Effector memory CD8-positive, alpha-beta T cell (primary cell): ENCODE measurements at places on chromosomes 11 and 22.

GRCh38 chr11:83522911-83523310 is 236.7 kb upstream of the CCDC90B start:
- no peak overlapping the region for H3K4me3 ChIP-seq
- H3K27me3 ChIP-seq: no peaks in the 10 kb centered on the region
- H3K36me3 ChIP-seq: no peaks in the 10 kb centered on the region
- no peak for DNase-seq
- H3K4me1 ChIP-seq: no peaks in the 10 kb centered on the region

GRCh38 chr11:2713094-2713493 is 13.3 kb upstream of the KCNQ1OT1 start:
- H3K27me3 ChIP-seq: peaks cover 21% of the 10 kb centered on the region
- no peaks in the 10 kb centered on the region for H3K36me3 ChIP-seq
- H3K4me1 ChIP-seq: no peaks in the 10 kb centered on the region
- no peak for DNase-seq

- no peak overlapping the region for H3K4me3 ChIP-seq
- H3K36me3 ChIP-seq: peaks cover 74% of the 10 kb centered on the region
- no peak for DNase-seq
- peak overlapping the region; percentile 38 for H3K27ac ChIP-seq
- no peaks in the 10 kb centered on the region for H3K27me3 ChIP-seq
Observed at GRCh38 chr22:35334004-35334403, 34.3 kb downstream of the TOM1 start.

GRCh38 chr11:32821517-32821916 is 8.2 kb upstream of the PRRG4 start:
- H3K36me3 ChIP-seq: no peaks in the 10 kb centered on the region
- H3K27me3 ChIP-seq: peaks cover 9% of the 10 kb centered on the region
- no peak overlapping the region for H3K4me3 ChIP-seq
- no peak overlapping the region for H3K27ac ChIP-seq
- DNase-seq: no peak

DNA sequence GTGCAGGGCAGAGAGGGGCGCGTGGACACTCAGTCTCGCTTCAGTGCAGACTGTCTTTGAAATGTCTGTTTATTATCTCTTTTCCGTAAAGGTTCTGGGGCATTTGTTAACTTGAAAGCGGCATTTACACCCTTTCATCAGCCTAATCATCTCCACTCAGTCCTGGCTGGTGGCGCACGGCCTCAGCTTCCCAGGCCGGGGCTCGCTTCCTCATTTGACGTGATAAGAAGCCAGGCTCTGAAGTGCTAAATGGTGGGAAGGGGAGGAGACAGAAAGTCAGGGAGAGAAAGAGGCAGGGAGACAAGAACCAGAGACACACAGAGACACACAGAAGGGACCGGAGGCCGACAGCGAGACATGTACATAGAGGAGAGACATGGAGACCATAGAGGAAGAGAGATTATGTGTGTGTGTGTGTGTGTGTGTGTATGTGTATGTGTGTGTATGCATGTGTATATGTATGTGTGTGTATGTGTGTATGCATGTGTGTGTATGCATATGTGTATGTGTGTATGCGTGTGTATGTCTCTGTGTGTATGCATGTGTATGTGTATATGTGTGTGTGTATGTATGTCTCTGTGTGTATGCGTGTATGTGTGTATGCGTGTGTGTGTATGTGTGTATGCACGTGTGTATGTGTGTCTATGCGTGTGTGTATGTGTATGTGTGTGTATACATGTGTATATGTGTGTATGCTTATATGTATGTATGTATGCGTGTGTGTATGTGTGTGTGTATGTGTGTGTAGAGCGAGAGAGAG is 101.5 kb downstream of the ST3GAL4 start:
- no peak overlapping the region for H3K4me3 ChIP-seq
- H3K4me1 ChIP-seq: no peaks in the 10 kb centered on the region
- peaks cover 12% of the 10 kb centered on the region for H3K27me3 ChIP-seq
- no peak for DNase-seq

- no peaks in the 10 kb centered on the region for H3K4me1 ChIP-seq
- H3K36me3 ChIP-seq: no peaks in the 10 kb centered on the region
- no peak for DNase-seq
- H3K27me3 ChIP-seq: no peaks in the 10 kb centered on the region
- H3K27ac ChIP-seq: no peak overlapping the region
- H3K4me3 ChIP-seq: no peak overlapping the region
Observed at GRCh38 chr11:106482917-106483785, 405.7 kb downstream of the AASDHPPT start.

- no peak for DNase-seq
- H3K36me3 ChIP-seq: peaks cover 80% of the 10 kb centered on the region
- H3K4me1 ChIP-seq: no peaks in the 10 kb centered on the region
- no peak overlapping the region for H3K27ac ChIP-seq
- H3K4me3 ChIP-seq: no peak overlapping the region
Observed at GRCh38 chr22:50423956-50424355, 50.9 kb downstream of the SBF1 start.

DNA sequence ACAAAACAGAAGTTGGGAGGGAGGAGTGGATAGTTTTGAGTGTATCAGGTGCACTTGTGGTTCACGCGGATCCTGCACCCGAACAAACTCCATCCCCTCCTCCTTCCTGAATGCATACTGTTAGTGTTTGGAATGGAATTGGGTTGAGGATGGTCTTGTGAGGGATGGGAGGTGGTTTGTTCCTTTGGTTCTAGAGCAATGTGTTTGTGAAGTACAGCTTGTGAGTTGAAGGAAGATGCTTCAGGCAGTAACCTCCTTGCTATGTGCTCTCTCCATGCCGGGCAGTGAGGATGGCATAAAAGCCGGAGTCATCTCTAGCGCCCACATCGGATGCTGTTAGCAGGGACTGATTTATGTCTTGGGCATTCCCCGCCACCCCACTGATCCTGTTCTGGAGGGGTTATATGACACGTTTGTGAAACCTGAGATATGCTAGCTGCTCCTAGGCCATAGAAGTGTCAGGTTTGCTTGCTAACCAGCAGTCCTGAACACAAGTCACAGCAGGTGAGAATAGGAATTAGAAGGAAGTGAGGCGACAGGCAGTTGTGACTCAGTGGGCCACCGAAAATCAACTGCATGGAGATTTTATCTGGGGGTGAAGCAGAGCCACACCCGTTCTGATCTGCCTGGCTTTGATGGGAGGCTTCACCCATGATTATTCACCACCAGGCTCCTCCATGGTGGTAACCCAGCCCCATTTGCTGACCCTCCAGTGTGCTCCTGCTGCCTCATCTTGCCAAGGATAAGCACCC is 2.2 kb downstream of the BCR start:
- peaks cover 56% of the 10 kb centered on the region for H3K36me3 ChIP-seq
- peak; percentile 48 for DNase-seq
- peak overlapping the region; percentile 83 for H3K27ac ChIP-seq

GRCh38 chr11:76783294-76783895 is at the start of gene TSKU:
TSS of gene TSKU (plus strand) at chr11:76783356. CDS start at chr11:76795617, 12,261 bp downstream.
- H3K27me3 ChIP-seq: peaks cover 75% of the 10 kb centered on the region
- H3K27ac ChIP-seq: no peak within 1 kb of the TSS
- no peaks in the 10 kb centered on the region for H3K36me3 ChIP-seq
- peak within 1 kb of the TSS; percentile 67 for H3K4me3 ChIP-seq
- no peak for DNase-seq

DNA sequence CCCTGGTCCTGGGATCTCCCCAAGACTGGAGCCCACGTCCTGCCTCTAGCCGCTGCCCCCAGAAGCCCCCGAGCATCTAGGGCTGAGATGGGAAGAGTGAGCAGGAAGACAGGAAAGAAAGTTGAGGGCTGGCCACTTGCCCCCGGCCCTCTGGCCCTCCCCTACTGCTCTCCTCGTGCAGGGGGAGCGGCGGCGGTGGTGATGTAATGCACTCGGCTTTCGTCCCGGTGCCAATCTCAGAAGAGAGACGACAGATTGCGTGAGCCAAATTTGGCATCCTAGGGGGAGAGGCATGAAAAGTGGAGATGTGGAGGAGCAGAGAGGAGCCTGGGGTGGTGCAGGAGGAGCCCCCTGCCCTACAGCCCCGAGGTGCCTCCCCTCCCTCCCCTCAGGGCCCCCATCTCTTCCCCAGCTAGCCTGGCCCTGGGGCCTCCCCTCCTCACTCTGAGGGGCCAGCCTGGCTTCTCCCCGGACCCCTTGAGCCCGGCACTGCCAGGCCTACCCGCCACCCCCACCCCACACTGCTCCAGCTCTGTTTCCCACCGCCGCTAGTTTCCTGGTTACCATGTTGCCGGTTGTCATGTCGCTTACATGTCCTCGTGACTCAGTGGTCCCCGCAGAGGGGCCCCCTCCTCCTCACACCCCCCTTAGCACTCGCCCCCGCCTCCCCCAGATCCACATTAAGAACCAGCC is 2.5 kb downstream of the KCNJ4 start:
- no peak overlapping the region for H3K27ac ChIP-seq
- no peak for DNase-seq
- H3K4me3 ChIP-seq: no peak overlapping the region
- peaks cover 4% of the 10 kb centered on the region for H3K36me3 ChIP-seq
- H3K4me1 ChIP-seq: peaks cover 9% of the 10 kb centered on the region
- peaks cover 55% of the 10 kb centered on the region for H3K27me3 ChIP-seq

DNA sequence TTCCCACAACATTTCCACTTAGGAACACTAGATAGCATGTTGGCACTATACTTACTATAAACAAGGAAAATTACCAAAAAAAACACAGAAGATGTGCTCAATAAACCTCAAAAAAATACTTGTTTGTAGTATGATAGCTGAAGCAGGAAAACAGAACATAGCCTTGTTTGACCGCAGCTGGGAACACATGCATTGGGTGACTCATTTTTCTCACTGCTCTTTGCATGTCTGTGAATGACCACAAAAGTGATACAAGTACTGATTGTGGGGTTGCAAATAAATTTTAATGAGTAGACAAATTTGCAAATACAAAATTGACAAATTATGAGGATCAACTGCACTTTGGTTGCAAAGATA is 22.8 kb upstream of the GUCY1A2 start:
- no peaks in the 10 kb centered on the region for H3K4me1 ChIP-seq
- no peak overlapping the region for H3K27ac ChIP-seq
- H3K4me3 ChIP-seq: no peak overlapping the region

DNA sequence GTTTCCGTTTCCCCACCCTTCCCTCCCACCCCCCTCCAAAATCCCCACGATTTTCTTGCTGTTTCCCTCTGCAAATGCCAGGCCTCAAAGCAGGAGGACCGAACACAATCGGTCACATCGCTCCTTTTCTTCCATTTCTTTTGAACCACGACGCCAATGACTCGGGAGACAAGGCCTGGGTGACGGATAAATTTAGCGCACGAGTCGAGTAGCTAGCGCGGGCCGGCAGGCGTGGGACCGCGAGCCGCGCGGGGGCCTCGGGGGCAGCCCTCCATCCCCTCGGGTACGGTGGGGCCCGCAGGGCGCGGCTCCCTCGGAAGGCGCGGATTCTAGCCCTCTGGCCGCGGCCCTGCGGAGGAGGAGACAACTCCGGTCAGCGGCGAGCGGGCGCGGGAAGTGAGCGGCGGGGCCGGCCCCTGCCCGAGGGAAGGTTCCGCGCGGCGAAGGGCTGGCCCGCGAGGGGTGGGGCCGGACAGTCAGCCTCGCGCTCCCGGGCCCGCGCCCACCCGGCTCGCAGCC is 414 bp downstream of the JOSD1 start:
- H3K27ac ChIP-seq: peak overlapping the region; percentile 98
- H3K4me1 ChIP-seq: peaks cover 48% of the 10 kb centered on the region
- H3K27me3 ChIP-seq: no peaks in the 10 kb centered on the region
- DNase-seq: no peak
- H3K36me3 ChIP-seq: peaks cover 43% of the 10 kb centered on the region

DNA sequence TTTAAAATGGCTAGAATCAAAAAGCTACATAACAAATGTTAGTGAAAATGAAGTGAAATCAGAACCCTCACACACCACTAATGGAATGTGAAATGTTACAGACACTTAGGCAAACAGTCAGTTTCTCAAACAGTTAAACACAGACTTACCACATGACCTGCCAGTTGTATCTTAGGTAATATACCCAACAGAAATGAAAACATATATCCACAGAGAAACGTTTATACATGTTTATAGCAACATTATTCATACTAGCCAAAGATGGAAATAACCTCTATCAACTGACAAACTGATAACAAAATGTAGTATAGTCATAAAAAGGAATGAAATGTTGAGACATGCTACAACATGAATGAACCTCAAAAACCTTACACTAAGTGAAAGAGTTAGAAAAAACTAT is 131.5 kb upstream of the TRPC6 start:
- no peak for DNase-seq
- no peak overlapping the region for H3K27ac ChIP-seq
- no peak overlapping the region for H3K4me3 ChIP-seq
- no peaks in the 10 kb centered on the region for H3K4me1 ChIP-seq
- no peaks in the 10 kb centered on the region for H3K27me3 ChIP-seq

DNA sequence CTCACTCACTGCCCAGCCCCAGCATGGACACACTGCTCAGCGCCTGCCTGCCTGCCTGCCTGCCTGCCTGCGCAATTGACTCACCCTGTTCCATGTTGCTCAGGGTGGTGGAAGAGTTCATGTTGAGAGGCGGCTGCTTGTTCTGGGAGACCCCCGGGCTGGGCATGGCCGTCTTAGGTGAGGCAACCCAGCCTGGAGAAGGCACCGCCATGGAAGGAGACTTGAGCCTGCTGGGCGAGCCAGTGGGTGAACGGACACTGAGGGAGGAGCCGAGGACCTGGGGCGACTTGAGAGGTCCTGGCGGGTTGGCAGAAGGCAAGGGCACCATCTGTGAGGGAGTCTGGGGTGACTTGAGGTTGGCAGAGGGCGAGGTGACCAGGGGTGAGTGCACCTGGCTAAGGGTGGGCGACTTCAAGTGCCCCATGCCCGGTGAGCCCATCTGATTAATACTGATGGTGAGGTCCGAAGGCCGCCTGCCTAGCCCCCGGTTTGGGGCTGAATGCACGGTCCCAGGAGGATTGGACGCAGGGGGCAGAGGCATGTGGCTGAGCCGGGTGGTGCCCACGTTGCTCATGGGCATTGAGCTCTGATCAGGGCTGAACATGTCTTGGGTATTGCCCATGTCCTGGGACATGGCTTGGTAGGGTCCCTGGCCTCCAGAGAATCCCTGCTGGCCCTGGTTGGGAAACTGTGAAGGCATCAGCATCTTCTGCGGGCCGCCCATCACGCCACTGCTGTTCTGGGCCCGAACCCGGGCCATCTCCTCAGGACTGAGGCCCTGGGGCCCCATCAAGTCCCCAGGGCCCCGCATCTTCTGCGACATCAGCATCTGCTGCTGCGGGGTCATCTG is 17.1 kb downstream of the CXCR5 start:
- DNase-seq: no peak
- peaks cover 96% of the 10 kb centered on the region for H3K36me3 ChIP-seq
- H3K27ac ChIP-seq: peak overlapping the region; percentile 98
- H3K4me1 ChIP-seq: peaks cover 28% of the 10 kb centered on the region

DNA sequence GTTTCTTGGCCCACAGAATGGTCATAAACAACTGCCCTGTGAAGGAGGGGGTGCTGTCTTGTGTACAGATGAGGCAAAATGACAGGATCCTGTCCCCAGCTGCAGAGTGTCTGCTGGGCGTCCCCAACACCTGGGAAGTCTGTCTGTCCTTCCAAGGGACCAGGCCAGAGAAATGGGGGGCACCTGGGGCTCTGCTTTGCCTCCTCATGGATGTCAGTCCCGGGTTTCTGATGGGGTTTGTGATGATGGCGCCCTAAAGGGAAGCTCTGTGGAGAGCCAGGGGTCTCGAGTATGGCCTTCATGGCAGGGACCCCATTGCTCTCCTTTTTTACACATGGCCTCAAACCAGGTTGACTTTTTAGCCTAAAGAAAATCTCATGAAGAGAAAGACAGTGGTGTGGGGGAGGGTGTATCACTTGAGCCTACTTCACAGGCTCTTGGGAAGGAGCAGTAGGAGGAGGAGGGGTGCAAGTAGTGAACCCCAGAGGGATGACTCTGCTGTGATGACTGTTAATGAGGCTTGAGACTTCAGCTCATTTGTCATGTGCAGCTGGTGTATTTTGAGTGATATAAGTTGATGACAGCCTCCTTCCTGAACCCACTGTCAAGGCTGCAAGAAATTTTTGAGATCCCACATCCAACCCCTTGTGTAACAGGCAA is 40.6 kb upstream of the TUB start:
- DNase-seq: no peak
- H3K27ac ChIP-seq: no peak overlapping the region
- no peaks in the 10 kb centered on the region for H3K27me3 ChIP-seq
- no peak overlapping the region for H3K4me3 ChIP-seq
